Dorsolateral prefrontal cortex (tissue), 122 donors: ENCODE measurements at places on chromosomes 11 and 22.

- no peak for DNase-seq
These were observed 34.2 kb downstream of the DNHD1 start for GRCh38 chr11:6531267-6531752.

GRCh38 chr11:66617155-66617834 lies 865 bp downstream of the RBM14 start:
- peak; percentile 43 for DNase-seq

GRCh38 chr22:32325811-32326237 lies 31.8 kb upstream of the RFPL3 start:
- no peak for DNase-seq

GRCh38 chr22:27137871-27138337 lies 480.5 kb downstream of the MIAT start:
- DNase-seq, result no peak

GRCh38 chr11:32451808-32452207 lies 16.5 kb upstream of the WT1 start:
- DNase-seq, result no peak

DNA sequence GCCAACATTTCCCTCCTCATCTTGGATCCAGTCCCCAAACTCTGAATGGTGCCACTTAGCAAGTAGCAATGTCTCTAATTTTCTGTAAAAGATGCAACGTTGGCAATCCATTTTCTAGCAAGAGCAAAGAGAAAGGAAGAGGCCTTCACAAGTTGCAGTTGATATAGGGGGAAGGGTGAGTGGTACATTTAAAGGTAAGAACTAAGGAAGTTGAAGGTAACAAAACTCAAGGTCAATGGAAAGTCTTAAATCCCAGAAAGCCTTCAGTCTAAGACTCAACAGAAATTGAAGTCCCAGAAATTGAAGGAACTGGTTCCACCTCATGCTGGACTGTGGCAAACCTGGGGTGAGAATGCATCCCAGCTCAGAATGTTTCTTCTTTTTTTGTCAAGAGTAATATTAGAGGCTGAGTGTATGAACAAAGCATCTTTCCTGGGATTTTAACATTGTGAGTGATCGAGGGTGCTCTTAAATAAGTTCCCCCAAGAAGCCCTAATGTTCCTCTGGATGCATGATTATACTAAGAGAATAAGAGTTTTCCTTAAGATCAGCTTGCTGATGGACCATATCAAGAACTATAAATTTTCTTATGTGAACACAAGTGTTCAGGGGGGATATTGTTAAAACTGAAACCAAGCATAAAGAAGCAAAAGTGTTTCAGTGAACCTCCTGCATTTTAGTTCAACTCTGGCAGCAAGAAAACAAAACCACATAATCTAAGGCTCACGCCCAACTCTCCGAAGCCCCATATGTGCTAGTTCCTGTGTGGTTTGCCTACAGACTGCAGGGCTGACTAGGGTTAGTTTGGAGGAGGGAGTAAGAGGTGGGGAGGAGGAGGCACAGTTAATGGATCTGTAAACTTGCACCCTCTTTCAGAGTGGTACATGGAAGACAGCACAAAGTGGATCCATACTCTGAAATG lies at the start of gene GRAP2:
GRAP2 (plus strand) TSS at position 779 of the 922 bp plus-strand sequence. CDS start 46,023 bp downstream, outside the sequence.
- no peak for DNase-seq

- DNase-seq, result no peak
These were observed 7.5 kb downstream of the HMBS start for GRCh38 chr11:119091966-119092879.

DNA sequence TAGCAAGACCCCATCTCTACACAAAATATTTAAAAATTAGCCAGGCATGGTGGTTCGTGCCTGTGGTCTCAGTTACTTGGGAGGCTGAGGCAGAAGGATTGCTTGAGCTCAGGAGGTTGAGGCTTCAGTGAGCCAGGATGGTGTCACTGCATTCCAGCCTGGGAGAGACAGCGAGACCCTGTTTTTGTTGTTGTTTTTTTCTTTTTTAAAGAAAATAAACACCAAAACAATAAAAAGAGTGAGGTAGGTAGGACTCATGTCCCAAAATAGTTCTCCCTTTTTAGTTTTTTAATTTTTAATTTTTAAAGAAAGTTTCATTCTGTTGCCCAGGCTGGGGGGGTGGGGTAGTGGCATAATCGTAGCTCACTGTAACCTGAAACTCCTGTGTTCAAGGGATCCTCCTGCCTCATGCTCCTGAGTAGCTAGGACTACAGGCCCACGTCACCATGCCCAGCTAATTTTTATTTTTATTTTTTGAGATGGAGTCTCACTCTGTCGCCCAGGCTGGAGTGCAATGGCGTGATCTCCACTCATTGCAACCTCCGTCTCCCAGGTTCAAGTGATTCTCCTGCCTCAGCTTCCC lies 25.5 kb upstream of the MALAT1 start:
- DNase-seq, result no peak

- DNase-seq, result no peak
These were observed 408.4 kb downstream of the BUD13 start for GRCh38 chr11:116364348-116364747.

- DNase-seq, result no peak
These were observed 249.0 kb upstream of the CNTN5 start for GRCh38 chr11:98771791-98772190.

DNA sequence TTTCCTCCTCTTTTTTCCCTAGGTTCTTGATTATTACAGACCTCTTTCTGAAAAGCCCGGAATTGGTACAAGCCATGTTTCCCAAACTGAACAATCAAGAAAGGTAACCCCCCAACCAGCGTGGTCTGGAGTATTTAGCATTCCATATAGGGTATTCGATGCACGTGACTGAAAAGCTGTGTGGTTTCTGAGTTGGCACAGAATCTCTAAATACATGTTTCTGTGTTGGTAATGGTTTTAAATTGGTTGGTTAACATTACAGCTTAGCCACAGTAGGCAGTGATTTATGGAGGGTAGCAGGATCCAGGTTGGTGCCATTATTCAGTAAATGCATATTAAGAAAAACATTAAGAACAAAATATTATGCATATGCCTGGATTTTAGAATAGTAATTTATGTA lies 46.8 kb downstream of the ATXN10 start:
- DNase-seq, result no peak

DNA sequence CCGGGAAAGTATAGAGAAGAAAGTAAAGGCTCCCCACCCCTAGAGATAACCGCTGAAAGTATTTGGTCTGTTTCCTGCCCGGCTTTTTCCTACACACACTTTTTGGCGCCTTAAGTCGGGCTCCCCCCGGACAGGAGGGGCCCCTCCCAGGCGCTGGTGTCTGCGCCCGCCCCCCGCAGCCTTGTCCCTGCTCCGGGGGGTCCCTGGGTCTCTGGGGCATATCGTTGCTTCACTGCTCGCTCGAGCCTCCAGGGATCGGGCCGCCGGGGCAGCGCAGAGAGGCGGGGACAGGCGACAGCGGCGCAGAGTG lies 928 bp upstream of the CRACR2B start:
- no peak for DNase-seq

DNA sequence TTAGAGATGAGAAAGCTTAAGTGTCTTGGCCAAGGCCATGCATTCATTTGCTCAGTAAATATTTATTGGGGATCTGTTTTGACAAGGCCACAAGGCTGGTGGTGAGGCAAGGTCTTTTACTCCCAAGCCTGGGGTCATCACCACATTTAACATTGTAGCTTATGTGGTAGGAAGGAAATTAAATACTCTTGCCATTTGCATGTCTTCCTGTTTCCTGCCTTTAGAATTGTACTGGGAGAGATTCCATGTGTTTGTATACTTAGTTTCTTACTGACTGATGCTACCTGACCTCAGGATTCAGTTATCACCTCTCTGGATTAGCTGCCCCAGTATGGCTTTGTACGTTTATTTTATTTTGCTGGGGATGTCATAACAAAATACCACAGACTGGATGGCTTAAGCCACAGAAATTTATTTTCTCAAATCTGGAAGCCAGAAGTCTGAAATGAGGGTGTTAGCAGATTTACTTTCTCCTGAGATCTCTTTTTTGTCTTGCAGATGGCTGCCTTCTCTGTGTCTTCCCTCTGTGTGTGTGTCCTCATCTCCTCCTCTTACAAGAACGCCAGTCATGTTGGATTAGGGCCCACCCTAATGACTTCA lies 44.8 kb downstream of the SPECC1L start:
- DNase-seq, result no peak

GRCh38 chr11:120778685-120779490 lies 245.0 kb upstream of the TBCEL start:
- no peak for DNase-seq

DNA sequence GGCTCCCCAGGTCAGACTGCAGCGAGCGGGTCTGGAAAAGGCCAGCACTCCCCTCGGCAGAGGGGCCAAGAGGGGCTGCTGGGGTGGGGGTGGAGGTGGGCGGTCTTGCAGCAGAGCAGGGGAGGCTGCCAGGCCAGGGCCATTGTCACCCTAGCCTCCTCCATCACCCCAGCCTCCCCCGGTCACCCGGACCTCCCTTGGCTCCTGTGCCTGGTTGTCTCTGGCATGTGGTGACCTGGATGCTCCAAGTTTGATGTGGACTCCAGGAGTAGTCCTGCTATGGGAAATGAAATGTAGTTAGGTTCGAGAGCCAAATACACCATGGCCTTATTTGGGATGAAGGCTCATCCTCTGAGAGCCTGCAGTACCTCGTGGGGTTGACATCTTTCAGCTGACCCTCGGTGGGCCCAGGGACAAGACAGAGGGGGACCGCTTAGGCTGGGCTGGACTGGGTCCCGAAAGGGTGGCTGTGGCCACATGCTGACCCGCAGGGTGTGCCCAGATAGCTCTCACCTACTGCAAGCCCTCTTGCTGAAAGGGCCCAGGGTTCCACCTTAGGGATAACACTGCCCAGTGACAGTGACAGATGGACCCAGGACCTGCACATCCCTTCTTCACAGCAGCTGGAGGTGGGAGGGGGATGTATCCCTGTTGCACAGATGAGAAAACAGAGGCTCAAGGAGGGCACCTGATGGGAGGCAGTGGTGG lies 24.1 kb downstream of the MRGPRD start:
- DNase-seq, result no peak

- DNase-seq, result no peak
These were observed 8.8 kb downstream of the WNT7B start for GRCh38 chr22:45968003-45968650.

DNA sequence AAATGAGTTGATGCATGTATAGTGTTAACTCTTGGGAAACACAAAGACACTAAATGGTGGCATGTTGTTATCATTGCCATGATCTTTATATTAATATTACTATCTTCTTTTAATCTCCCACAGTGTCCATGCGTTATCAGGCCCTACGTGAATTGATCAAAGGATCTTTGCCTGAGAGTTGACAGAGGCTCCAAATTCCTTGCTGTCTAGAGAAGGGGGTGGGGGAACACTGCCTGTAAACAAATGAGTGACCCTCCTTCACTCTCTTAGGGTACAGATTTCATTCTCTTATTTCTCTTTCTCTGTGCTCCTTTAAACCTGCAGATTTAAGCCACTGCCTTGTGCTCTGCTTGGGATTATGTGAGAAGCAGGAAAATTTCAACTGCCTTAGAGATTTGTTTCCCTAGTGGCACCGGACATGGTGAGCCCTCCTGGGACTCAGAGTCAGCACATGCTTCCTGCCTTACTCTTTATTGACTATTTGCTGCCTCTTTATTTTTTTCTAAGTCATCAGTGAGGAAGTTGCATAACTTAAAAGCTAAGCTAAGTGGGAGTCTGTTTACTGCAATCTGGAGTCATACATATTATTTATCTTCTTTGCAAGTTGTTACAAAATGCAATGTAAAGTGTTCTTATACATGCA lies 122.9 kb downstream of the MAML2 start:
- no peak for DNase-seq

- no peak for DNase-seq
These were observed 161.1 kb upstream of the API5 start for GRCh38 chr11:43150697-43151096.

DNA sequence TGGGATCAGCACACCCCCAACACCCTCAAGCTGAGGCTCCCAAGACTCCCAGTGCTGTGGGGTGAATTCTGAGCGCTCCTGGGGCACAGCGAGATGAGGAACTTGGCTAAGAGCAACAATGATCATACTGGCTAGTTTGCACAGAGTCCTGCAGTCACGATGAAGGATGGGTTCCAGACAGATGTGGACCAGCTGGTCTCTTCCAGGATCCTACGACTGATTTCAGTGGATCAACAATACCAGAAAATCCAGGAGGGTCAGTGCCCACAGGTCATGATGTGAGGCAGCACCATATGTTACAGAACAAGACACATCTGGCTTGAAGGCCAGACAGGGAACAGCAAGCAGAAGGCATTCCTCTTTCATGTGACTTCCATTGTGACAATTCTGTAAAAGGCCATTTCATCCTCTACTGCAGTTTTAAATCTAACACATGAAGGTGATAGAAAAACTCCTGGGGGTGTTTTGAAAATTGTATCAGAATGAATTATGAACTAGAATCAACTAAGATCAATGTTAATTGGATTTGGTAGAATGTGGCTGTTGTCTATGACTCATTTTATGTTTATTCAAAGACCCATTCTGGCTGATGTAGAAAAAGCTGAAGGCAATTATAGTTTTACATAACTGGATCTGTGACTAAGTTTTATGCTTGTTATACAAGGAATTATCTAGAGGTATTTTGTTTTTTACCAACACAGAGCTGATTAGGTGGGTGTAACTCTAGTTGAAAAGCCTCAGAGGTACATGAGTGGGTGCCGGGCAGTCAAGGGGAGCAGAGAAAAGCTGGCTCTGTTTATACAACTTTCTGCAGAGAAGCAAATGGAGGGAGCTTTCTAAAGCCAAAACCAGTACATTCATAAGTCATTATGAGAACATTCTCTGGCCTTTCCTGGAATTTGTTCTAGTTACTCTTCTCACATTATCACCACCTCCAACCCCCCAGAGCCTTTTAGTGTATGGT lies 29.1 kb downstream of the OR52K1 start:
- DNase-seq, result no peak

DNA sequence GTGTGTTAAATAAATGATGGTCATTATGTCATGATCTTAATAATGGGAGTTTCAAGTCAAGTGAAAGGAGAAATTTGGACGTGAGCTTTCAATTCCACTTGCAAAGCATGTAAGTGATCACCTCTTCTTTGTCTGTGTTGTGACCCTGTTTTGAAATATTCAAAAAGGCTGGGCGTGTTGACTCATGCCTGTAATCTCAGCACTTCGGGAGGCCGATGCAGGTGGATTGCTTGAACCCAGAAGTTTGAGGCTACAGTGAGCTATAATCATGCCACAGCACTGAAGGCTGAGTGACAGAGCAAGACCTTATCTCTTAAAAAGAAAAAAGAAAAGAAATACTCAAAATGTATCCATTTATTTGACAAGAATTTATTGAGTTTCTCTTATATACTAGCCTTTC lies 32.9 kb upstream of the EED start:
- DNase-seq, result no peak

- no peak for DNase-seq
These were observed 42.8 kb upstream of the ALKBH3 start for GRCh38 chr11:43837879-43838278.
